T-cell (primary cell): ENCODE measurements at places on chromosomes 6 and 20. TPM values are rescaled to one million over a fixed set of nuclear protein-coding genes. Genes with fewer than 3 reads are reported as not detected.

- H3K4me1 ChIP-seq = peaks cover 20% of the 10 kb centered on the region
- no peaks in the 10 kb centered on the region for H3K27me3 ChIP-seq
- no peak overlapping the region for H3K27ac ChIP-seq
- H3K4me3 ChIP-seq = no peak overlapping the region
Measured at GRCh38 chr20:52401431-52401830, 209.9 kb upstream of the ZFP64 start.

DNA sequence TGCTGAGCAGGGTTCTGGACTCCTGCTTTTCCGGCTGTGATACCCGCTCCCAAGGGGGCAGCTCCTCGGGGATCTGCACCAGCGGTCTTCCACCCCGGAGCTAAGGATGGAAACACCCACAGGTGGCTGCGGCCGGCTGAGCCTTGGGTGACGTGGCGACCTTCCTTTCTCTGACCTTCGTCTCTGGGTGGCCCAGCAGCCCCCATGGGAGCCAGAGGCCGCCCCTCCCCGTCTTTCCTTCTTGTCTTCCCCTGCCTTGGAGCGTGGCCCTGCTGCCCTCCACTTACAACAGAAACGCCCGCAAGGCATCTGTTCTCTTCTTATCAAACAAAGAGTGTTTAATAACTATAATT lies 405.7 kb downstream of the TAF4 start:
- no peak overlapping the region for H3K4me3 ChIP-seq
- H3K4me1 ChIP-seq = no peaks in the 10 kb centered on the region
- peaks cover 6% of the 10 kb centered on the region for H3K27me3 ChIP-seq
- no peak overlapping the region for H3K27ac ChIP-seq
- H3K36me3 ChIP-seq = no peaks in the 10 kb centered on the region
- no peak for DNase-seq

The ENTPD6 gene
- total RNA-seq = 90.9 TPM

The HDGFL1 gene
- total RNA-seq = not detected

DNA sequence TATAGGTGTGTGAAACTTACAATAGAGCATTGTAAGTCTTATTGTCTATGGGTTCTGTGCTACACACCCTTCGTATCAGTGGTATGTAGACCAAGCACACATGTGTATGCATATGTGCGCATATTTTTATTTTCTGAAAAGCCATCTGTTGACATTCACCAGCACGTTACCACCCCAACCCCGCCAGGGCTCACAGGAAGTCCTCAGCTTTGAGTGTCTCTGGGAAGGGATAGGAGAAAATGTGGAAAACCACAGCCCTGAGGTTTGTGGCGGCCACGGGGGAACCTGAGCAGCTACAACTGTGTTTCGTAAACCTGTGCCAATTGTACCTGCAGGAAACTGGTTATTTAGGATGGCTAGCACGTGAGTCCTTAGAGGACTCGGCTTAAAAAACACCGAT lies 123.3 kb upstream of the PHACTR3 start:
- no peak for DNase-seq
- H3K4me3 ChIP-seq = no peak overlapping the region
- H3K36me3 ChIP-seq = no peaks in the 10 kb centered on the region
- H3K27me3 ChIP-seq = no peaks in the 10 kb centered on the region
- no peak overlapping the region for H3K27ac ChIP-seq
- no peaks in the 10 kb centered on the region for H3K4me1 ChIP-seq

DNA sequence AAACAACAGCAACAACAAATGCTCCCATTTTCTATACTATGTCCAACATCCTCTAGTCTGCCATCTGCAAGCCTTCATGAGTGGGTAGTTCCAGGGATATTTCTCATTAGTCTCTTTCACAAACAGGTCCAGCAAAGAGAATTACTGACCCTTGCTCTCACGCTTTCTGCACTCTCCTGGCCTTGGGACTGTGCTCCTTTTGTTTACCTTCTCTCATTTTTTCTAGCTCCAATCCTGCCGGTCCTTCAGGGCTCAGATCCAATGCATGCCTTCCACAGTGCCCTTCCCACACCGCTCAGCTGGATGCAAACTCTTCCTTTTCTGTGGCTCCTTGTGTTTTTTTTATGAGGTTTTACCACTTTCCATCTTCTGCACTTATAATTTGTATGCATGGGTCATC lies 47.2 kb downstream of the ADTRP start:
- no peak overlapping the region for H3K4me3 ChIP-seq
- no peak overlapping the region for H3K27ac ChIP-seq
- peaks cover 20% of the 10 kb centered on the region for H3K4me1 ChIP-seq
- DNase-seq = no peak

DNA sequence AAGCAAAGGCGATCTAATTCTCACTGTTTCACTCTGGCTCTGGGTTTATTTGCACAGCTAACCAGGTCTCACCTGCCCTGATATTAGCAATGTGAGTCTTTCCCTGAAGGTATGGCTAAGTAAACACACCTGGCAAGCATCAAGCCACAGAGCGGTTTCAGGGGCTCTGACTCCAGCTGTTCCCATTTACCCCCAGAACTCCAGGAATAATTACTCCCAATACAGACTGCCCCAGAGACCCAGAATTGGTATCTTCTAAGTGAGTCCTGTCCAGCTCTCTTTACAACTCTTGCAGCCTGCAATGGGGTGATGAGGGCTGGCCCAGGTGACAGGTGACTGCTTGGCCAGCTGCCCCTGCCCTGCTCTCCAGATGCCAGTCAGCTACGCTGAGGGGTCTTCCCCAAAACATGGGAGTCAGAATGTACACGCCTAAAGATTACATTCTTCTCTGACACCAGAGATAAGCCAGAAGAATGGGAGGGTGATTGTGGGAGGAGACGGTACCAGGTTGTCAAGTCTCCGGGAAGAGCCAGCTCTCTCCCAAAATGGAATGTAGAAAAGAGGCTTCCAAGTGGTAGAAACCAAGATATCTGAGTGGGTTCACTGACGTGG lies 4.9 kb upstream of the LRRN4 start:
- no peak overlapping the region for H3K4me3 ChIP-seq
- H3K27ac ChIP-seq = no peak overlapping the region
- H3K27me3 ChIP-seq = no peaks in the 10 kb centered on the region
- no peaks in the 10 kb centered on the region for H3K4me1 ChIP-seq
- no peaks in the 10 kb centered on the region for H3K36me3 ChIP-seq
- no peak for DNase-seq

- peak overlapping the region; percentile 60 for H3K27ac ChIP-seq
- DNase-seq = peak; percentile 19
- no peak overlapping the region for H3K4me3 ChIP-seq
- no peaks in the 10 kb centered on the region for H3K27me3 ChIP-seq
- H3K4me1 ChIP-seq = no peaks in the 10 kb centered on the region
Measured at GRCh38 chr20:32333988-32334885, 23.9 kb upstream of the ASXL1 start.

The CCN6 gene
- total RNA-seq = not detected

GRCh38 chr6:33075568-33076405 lies at the start of gene HLA-DPB1:
HLA-DPB1 (plus strand) TSS chr6:33075990; CDS start chr6:33076042, 52 bp downstream.
- H3K36me3 ChIP-seq = peaks cover 3% of the 10 kb centered on the region
- no peaks in the 10 kb centered on the region for H3K27me3 ChIP-seq
- no peaks in the 10 kb centered on the region for H3K4me1 ChIP-seq
- peak; percentile 60 for DNase-seq

- peak; percentile 94 for DNase-seq
- H3K27me3 ChIP-seq = no peaks in the 10 kb centered on the region
- peaks cover 38% of the 10 kb centered on the region for H3K4me1 ChIP-seq
- H3K36me3 ChIP-seq = no peaks in the 10 kb centered on the region
- peak overlapping the region; percentile 81 for H3K27ac ChIP-seq
- H3K4me3 ChIP-seq = peak overlapping the region; percentile 62
Measured at GRCh38 chr6:27809939-27810767, 102.0 kb downstream of the OR2B2 start.

The ARHGAP18 gene
- total RNA-seq = 4.2 TPM

- H3K36me3 ChIP-seq = no peaks in the 10 kb centered on the region
- H3K27me3 ChIP-seq = peaks cover 3% of the 10 kb centered on the region
- DNase-seq = no peak
Measured at GRCh38 chr6:125215252-125215819, 61.8 kb downstream of the TPD52L1 start.

- H3K27ac ChIP-seq = no peak overlapping the region
- no peak overlapping the region for H3K4me3 ChIP-seq
- DNase-seq = no peak
- no peaks in the 10 kb centered on the region for H3K4me1 ChIP-seq
- H3K36me3 ChIP-seq = no peaks in the 10 kb centered on the region
- H3K27me3 ChIP-seq = no peaks in the 10 kb centered on the region
Measured at GRCh38 chr20:13718171-13718570, 66.5 kb downstream of the ESF1 start.

DNA sequence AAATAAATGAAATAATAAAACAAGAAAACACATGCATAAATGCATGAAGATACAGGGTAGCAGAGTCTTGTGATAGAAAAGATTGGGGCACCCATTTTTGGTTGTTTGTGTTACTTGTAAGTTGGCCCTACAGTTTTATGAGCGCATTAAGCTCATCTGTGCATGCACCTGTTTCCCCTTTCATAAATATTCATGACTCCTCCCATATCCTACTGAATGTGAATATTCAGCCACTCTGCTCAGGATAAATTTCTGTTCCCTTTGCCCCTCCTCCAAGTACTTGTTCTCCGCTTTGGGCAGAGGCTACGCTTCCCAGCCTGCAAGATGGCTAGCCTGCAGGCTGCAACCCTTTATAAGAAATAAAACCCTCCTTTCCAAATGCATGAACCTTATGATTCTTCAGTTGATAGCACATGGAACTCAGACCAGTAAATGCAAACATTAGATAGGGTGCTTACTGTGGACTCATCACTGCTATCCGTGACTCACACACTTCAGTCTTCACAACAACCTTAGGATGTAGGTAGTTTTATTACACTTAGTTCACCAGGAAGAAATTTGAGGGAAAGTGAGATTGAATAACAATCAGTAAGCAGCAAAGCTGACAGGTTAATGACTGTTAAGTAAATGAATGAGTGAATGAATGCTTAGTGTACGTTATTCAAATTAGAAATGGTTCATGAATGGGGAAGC lies 15.0 kb downstream of the ALDH8A1 start:
- no peak overlapping the region for H3K27ac ChIP-seq
- no peaks in the 10 kb centered on the region for H3K27me3 ChIP-seq
- peaks cover 6% of the 10 kb centered on the region for H3K4me1 ChIP-seq

The LPIN3 gene
- total RNA-seq = 0.67 TPM

DNA sequence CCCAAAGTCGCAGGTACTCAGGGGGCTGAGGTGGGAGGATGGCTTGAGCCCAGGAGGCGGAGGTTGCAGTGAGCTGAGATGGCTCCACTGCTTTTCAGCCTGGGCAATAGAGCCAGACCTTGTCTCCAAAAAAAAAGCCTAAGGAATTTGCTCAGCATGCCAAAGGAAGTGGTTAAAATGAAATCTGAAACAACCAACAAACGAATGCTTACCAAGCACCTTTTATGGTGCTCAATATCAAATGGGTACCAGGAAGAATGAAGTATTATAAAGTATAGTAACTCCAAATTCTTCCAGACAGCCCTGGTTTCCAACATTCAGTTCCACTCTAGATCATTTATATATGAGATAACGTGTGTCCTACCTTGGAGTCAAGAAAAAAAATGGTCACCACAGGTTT lies 14.0 kb downstream of the GMDS start:
- no peaks in the 10 kb centered on the region for H3K27me3 ChIP-seq
- H3K27ac ChIP-seq = no peak overlapping the region
- no peaks in the 10 kb centered on the region for H3K4me1 ChIP-seq
- no peak for DNase-seq
- H3K36me3 ChIP-seq = no peaks in the 10 kb centered on the region
- no peak overlapping the region for H3K4me3 ChIP-seq

- H3K4me3 ChIP-seq = no peak overlapping the region
- no peak overlapping the region for H3K27ac ChIP-seq
- no peaks in the 10 kb centered on the region for H3K27me3 ChIP-seq
- H3K36me3 ChIP-seq = no peaks in the 10 kb centered on the region
- H3K4me1 ChIP-seq = no peaks in the 10 kb centered on the region
- no peak for DNase-seq
Measured at GRCh38 chr6:1736346-1737105, 126.8 kb downstream of the FOXC1 start.

- no peaks in the 10 kb centered on the region for H3K27me3 ChIP-seq
- no peak overlapping the region for H3K27ac ChIP-seq
- DNase-seq = no peak
Measured at GRCh38 chr6:94270091-94270948, 851.0 kb upstream of the EPHA7 start.

- H3K36me3 ChIP-seq = no peaks in the 10 kb centered on the region
- no peaks in the 10 kb centered on the region for H3K4me1 ChIP-seq
- no peak overlapping the region for H3K4me3 ChIP-seq
- no peak for DNase-seq
Measured at GRCh38 chr6:167933290-167933689, 64.2 kb upstream of the KIF25 start.
